NCI-H524 (cell line): ENCODE measurements at places on chromosomes 2 and 18.

DNA sequence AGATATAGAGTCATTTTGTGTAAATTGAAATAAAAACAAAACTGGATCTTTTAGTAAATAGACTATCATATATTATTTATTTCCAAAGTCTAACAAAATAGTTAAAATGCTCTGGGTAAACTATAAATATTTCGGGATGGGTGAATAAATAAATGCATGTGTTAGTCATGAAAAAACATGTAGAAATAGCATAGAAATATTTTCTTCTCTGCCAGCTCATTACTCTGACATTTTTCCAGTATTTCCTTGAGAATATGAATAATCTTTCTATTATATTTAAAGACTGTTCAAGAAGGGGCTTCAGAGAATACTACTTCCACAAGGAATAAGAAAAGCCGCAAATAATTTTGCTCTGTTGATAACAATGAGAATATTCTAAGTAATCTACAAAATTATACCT, 880.4 kb downstream of the TRIB2 start:
- DNase-seq = no peak

DNA sequence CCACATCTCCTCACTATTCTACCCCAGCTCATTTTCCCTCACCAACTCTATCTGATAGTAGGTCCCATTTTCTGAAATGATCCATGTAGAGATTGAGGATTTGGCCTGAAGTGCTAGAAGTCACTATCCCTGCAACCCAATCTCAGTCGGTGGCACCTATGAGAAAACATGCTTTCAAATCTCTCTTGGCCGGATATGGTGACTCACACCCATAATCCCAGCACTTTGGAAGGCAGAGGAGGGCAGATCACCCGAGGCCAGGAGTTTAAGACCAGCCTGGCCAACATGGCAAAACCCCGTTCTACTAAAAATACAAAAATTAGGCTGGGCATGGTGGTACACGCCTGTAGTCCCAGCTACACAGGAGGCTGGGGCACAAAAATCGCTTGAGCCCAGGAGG, 19.1 kb upstream of the MARCHF4 start:
- DNase-seq = no peak

DNA sequence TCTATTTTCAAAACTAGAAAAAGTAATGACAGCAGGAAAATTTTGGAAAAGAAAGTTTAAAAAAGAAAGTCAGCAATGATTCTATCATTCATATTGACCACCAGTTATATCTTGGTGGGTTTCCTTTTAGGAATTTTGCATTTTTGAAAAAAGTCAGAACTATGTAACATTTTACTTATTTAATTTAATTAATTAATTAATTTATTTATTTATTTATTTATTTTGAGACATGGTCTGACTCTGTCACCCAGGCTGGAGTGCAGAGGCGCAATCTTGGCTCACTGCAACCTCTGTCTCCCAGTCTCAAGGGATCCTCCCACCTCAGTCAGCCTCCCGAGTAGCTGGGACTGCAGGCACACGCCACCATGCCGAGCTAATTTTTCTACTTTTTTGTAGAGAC, 149.9 kb upstream of the ACAA2 start:
- no peak for DNase-seq

DNA sequence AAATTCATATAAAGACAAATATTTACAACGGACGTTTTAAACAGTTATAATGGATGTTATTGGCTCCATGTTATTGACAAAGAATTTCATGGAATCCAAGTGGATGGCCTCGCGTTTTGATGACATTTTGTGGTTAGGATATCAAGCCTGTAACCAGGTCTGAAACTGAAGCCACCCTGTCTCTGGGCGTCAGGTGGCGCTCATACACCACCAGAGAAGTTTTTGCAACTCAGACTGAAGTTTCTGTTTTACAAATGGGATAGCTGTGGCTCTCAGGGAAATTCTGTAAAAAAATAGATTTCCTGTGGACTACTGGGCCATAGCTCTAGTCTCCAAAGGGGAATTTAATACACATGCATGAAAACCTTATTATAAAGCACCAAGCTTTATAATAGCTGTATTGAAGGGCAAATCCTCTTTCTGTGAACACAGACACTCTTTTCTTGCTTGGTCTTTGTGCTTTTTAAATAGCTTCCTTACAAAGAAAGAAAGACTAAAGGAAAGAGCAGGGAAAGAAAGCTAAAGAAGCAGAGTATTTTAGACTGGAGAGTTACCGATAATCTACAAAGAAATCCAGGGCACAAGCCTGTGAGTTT, 86.7 kb downstream of the C18orf54 start:
- DNase-seq = peak; percentile 57

- DNase-seq = no peak
Observed at GRCh38 chr18:57790316-57790715, 12.8 kb downstream of the ATP8B1 start.

DNA sequence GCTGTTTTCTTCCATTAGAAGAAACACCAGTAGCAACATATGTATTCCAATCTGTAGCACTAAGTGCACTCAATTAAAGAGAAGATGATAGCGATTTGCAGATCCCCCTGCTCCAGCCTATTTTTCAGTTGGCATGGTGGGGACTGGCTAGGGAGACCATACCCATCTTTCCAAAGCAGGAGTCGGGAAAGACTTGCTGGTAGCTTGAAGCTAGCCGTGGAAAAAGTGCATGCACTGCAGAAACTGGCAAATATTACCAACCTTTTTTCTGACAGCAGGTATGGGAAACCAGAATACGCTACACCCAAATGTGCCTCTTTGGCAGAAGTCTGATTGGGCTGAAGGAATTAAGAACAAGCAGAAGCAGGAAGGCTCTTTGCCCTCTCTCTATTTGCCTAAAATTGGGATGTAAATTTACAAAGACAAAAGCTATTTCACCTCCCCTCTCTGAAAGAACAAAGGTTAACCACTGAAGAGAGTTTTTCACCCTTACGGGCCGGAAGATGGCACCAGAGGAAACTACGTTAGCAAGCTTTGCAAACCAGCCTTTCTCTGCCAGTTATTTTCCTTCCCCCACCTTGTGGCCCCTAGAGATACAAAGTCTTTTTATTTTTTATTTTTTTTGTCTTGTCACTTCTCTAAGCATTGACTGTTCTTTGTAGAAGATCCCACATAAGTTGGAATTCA, 273.1 kb downstream of the DLGAP1 start:
- DNase-seq = no peak

- DNase-seq = peak; percentile 91
Observed at GRCh38 chr2:109304731-109305470, 175.9 kb downstream of the SH3RF3 start.

DNA sequence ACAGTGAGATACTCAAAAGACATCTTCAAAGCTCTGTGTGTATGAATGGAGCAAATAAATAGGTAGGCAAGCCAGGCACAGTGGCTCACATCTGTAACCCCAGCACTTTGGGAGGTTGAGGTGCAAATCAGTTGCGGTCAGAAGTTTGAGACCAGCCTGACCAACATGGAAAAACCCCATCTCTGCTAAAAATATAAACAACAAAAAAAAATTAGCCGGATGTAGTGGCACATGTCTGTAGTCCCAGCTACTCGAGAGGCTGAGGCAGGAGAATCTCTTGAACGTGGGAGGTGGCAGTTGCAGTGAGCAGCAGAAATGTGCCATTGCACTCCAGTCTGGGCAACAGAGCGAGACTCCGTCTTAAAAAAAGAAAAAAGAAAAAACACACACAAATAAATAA, 945.1 kb upstream of the PIK3C3 start:
- DNase-seq = no peak

DNA sequence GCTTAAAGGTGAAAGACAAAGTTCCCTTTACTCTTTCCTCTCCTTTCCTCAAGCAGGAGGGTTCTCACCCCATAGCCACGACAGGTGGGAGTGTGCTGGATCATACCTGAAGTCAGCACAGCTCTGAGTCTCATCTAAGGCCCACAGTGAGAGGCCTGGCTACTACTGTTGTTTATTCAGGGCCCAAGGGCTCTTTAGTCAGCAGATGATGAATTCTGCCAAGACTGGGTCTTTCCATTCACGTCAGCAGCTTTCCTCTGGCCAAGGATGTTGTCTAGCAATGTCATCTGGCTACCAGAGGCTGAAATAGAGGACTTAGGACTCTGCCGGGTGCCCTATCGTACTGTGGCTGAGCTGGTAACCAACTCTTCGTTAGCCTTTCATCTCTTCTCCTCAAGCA, 308.4 kb upstream of the THUMPD2 start:
- DNase-seq = no peak

- DNase-seq = no peak
Observed at GRCh38 chr18:59575995-59576394, 121.2 kb downstream of the CCBE1 start.

- DNase-seq = no peak
Observed at GRCh38 chr2:235616885-235617284, 123.0 kb downstream of the AGAP1 start.

DNA sequence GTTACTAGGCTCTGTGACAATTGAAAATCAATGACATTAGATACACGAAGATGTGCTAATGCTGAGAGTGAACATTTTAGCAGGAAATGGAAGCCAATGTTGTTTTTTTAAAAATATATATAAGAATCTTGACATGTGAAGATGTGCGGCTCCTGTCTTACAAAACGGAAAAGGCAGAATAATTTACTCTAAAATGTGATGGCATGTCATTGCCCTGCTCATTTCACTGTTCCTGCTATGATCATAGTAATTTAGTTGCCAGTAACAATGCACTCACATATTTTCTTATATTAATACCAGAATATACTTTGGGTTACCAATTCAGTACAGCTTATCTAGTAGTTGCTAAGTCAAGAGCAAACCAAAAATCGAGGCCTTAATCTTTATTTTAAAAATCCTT, 10.3 kb downstream of the EPHA4 start:
- DNase-seq = no peak

- no peak for DNase-seq
Observed at GRCh38 chr2:191643429-191643828, 34.5 kb upstream of the NABP1 start.

GRCh38 chr2:111157071-111157661, 36.5 kb downstream of the BCL2L11 start:
- DNase-seq = no peak

DNA sequence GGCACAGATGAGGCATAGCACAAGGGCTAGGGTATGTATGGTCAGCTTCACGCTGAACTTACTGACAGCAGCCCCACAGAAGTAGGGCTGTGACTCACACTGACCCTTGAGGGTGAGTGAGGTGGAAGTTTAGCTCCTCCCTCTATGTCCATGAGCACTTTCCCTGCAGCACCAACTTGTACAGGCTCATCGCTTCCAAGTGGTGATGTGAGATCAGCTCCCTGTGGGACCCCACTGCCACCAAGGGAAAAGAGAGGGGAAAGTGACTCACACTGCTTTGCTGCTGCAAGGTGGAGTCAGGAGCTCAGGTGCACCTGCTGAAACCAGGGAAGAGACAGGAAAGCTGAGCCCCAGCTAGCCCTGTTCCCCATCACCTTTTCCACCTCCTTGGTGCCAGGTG, 91.5 kb downstream of the TEX51 start:
- no peak for DNase-seq

DNA sequence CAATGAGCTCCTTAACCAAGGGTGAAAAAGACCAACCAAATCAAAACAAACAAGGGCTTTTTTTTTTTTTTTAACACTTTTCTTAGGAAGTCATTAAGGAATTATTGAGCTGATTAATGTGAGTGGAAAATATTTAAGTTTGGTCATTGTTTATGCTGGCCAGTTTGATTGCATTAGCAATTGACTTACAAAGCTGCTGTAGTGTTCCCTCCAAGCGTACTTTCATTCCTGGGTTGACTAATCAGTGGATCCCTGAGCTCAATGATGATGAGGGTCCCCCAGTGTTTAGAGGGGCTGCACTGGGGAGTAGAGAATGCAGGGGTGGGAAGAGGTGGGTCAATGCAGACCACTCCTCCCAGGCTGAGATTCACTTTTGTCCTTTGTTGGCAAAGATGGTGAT, 119.3 kb downstream of the PRKCE start:
- DNase-seq = no peak

DNA sequence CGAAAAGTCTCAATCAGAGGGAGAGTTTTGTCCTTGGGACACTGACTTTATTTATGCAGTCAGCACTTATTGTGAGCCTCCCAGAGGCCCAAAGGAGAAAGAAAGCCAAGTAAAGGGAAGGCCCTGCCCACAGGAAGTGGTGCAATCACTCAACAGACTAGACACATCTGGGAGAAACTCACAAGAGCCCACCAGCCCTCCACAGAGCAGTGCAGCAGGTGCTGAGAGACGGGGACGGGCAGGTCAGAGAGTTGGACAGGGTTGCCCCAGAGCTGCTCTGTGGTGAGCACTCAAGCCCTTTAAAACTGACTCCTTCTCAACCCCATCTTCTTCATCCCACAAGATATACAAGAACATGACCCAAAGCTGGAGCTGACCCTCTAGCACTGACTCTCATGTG, 96.0 kb downstream of the TFCP2L1 start:
- DNase-seq = no peak
